ENCODE measurements at places on chromosomes 7 and 10. TPM values are rescaled to one million over a fixed set of nuclear protein-coding genes. Genes with fewer than 3 reads are reported as not detected.

GRCh38 chr10:24825551-24825950 is 101.9 kb upstream of the ARHGAP21 start:
- H3K4me1 ChIP-seq, result no peaks in the 10 kb centered on the region
- no peaks in the 10 kb centered on the region for H3K36me3 ChIP-seq
- no peak for DNase-seq
- H3K27me3 ChIP-seq, result no peaks in the 10 kb centered on the region

GRCh38 chr10:63256009-63256773 is 123.1 kb downstream of the NRBF2 start:
- H3K4me3 ChIP-seq, result no peak overlapping the region
- H3K27me3 ChIP-seq, result no peaks in the 10 kb centered on the region
- no peak for DNase-seq
- no peaks in the 10 kb centered on the region for H3K36me3 ChIP-seq

DNA sequence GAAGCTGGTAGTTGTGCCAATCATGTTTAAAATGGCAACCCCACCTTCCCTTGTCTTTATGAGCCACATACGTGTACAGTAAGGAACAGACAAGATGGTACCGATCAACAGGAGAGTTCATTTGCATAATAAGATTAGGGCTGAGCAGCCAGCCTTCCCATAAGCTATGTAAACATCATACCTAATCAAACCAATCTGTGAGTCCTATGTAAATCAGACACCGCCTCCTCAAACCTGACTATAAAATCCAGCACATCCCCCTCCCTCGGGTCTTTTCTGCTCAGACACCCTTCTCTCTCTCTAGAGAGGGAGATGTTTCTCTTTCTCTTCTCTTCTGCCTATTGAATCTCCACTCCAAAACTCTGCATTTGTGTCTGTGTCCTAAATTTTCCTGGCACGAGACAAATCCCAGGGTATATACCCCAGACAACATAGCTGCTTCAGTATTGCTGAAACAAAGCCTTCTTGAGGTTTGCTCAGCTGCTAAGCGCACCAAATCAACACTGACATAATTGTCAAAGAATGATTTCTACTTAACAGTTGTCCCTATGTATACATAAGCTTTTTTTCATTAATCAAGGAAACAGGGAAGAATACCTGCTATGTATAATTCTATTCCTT is 279.2 kb downstream of the THSD7A start:
- H3K27me3 ChIP-seq, result no peaks in the 10 kb centered on the region
- H3K36me3 ChIP-seq, result no peaks in the 10 kb centered on the region
- no peaks in the 10 kb centered on the region for H3K4me1 ChIP-seq
- no peak overlapping the region for H3K4me3 ChIP-seq

DNA sequence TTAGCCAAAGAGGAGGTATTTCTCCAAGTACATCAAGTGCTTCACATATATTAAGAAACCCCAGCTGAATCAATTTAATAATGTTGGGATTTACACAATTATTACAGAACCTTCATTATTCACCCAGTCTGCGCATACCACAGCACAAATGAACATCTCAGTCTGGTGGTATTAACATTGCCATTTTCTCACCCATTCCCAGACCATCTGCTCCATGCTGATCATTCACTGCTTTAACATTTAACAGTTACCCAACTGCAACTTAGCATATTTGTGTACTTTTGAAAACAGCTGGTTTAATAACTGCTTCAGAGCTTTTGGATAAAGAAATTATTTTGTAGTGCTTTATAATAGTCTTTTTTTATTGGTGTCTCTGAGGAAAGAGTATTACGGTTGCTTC is 1072.1 kb downstream of the NXPH1 start:
- H3K27ac ChIP-seq, result no peak overlapping the region
- no peaks in the 10 kb centered on the region for H3K36me3 ChIP-seq
- no peaks in the 10 kb centered on the region for H3K27me3 ChIP-seq
- no peak for DNase-seq

DNA sequence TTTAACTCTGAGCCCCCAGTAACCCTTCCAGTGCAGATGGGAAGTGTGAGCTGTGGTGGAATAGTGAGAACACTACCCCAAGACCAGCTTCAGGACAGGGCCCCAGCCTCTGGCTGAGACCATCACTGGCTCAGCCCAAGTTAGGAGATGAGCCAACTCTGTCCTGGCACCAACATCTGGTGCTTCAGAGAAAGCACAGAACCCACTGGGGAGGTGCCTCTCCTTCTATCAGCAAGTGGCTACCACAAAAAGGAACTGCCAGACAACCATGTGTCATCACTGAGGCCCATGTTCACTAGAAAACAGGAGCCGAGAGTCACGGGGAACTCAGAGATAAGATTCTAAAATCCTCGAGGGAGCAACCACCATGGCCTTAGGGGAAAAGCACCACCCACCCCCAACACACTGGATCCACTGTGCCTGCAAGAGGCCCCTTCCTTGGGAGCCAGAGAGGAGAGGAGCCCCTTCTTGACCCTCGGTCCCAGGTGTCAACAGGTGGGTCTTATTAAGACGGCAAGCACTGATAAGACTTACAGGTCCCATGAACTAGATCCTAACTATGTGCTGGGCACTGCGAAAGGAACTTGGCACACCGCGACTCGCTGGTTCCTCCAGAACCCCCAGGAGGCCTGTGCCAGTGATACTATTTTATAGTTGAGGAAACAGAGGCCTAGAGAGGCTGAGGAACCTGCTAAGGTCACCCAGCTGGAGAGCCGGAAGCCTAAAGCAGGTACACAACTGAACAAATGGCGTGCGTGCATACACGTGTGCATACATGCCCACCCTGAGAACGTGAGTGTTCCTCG is 102.7 kb downstream of the FAM53B start:
- no peak overlapping the region for H3K27ac ChIP-seq
- no peak overlapping the region for H3K4me3 ChIP-seq
- H3K4me1 ChIP-seq, result no peaks in the 10 kb centered on the region
- H3K27me3 ChIP-seq, result no peaks in the 10 kb centered on the region

DNA sequence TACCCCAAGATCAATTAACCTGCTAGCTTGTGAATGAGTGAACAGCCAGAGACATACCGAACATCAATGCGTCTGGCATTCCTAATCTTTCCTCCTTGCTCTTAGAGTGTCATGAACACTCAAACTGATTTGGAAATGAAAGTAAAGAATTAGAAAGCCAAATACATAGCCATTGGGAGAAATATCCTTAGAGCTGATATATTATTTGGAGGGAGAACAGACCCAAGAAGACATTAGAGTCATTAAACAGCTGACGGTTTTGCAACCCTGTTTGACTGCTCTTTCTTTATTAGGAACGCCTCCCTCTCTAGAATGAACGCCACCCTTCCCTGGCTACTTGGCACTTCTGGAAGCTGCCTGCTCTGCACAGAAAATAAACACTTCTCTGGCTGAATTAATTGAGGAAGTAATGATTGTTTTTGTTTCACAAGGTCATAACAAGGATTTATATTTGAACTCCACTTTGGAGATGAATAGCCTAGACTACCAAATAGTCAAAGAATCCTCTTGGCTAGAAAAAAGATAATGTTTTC is 42.8 kb downstream of the CTTNBP2 start:
- H3K4me1 ChIP-seq, result no peaks in the 10 kb centered on the region
- H3K36me3 ChIP-seq, result no peaks in the 10 kb centered on the region
- H3K27me3 ChIP-seq, result no peaks in the 10 kb centered on the region
- H3K4me3 ChIP-seq, result no peak overlapping the region
- peak; percentile 37 for DNase-seq
- peak overlapping the region; percentile 9 for H3K27ac ChIP-seq

- no peaks in the 10 kb centered on the region for H3K27me3 ChIP-seq
- H3K4me3 ChIP-seq, result no peak overlapping the region
- H3K4me1 ChIP-seq, result no peaks in the 10 kb centered on the region
- no peaks in the 10 kb centered on the region for H3K36me3 ChIP-seq
- DNase-seq, result no peak
Observed at GRCh38 chr10:64708884-64709681, 1187.9 kb downstream of the REEP3 start.

GRCh38 chr7:42734568-42734967 is 177.3 kb downstream of the C7orf25 start:
- no peak for DNase-seq
- no peaks in the 10 kb centered on the region for H3K4me1 ChIP-seq
- no peaks in the 10 kb centered on the region for H3K27me3 ChIP-seq
- H3K36me3 ChIP-seq, result no peaks in the 10 kb centered on the region

DNA sequence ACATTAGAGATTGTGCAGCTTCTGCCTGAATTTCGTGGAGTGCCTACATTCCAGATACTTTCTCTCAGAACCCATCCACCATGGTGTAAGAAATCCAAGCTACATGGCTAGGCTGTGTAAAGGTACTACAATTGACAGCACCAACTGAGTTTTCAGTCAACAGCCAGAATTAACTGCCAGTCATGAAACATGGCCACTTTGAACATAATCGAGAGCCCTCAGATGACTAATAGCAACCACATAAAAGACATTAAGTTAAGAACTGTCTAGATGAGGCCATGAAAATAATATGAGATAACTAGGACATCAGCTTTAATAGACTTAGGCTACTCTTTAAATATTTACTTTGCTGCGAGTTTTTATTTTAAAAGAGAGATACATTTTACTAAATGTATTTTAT is 1106.8 kb upstream of the LRRTM3 start:
- no peak overlapping the region for H3K27ac ChIP-seq
- H3K27me3 ChIP-seq, result no peaks in the 10 kb centered on the region
- DNase-seq, result no peak
- H3K4me3 ChIP-seq, result no peak overlapping the region

DNA sequence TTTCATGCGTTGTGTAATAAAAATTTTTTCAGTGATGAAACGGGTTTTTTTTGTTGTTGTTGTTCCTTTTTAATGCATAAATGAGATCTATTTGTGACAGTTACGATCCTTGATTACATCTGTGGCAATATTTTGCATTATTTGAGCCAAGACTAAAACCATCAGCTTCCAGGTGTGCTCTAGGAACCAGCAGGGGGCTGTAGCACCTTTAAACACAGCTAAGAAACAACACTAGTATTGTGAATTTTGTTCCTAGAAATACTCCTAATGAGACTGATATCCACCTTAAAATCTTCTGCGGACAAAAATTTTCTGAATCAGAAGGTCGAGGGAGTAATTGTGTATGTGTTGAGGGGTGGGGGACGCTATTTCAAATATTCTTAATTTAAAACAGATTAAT is 52.6 kb downstream of the FGFBP3 start:
- H3K4me1 ChIP-seq, result no peaks in the 10 kb centered on the region
- H3K36me3 ChIP-seq, result no peaks in the 10 kb centered on the region
- H3K27ac ChIP-seq, result no peak overlapping the region

DNA sequence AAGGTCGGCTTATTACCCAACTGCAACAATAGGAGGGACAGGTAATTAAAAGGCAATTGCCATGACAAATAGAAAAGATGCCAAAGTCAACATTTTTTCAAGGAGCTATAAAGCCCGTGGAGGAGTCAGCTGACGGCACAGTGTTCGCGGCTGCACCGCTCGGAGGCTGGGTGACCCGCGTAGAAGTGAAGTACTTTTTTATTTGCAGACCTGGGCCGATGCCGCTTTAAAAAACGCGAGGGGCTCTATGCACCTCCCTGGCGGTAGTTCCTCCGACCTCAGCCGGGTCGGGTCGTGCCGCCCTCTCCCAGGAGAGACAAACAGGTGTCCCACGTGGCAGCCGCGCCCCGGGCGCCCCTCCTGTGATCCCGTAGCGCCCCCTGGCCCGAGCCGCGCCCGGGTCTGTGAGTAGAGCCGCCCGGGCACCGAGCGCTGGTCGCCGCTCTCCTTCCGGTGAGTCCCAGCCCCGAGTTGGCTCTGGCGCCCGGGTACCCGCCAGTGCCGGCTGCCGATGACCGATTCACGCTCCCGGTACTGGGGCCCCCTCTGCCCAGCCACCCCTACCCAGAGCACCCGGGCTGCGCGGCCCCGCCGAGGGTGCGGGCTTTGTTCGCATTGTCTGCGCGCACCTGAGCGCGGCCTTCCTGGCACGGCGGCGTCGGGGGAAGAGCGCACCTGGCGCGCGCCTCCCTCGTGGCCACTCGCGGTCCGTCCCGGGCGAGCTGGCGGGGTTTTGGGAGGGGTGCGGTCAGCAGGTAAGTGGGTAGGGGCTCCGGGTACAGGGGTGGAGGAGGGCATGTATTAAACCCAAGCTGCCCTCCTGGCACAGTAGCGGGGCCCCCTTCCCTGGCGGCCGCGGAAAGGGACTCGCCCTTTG is at the start of gene VWA2:
TSS of gene VWA2 (plus strand) at position 138 of the 877 bp plus-strand sequence. CDS start 9,460 bp downstream, outside the sequence.
- peak; percentile 72 for DNase-seq
- H3K27me3 ChIP-seq, result no peaks in the 10 kb centered on the region
- no peaks in the 10 kb centered on the region for H3K36me3 ChIP-seq

- H3K4me3 ChIP-seq, result no peak overlapping the region
- no peak overlapping the region for H3K27ac ChIP-seq
- no peaks in the 10 kb centered on the region for H3K27me3 ChIP-seq
- H3K36me3 ChIP-seq, result no peaks in the 10 kb centered on the region
Observed at GRCh38 chr10:32923849-32924248, 34.2 kb downstream of the ITGB1 start.

DNA sequence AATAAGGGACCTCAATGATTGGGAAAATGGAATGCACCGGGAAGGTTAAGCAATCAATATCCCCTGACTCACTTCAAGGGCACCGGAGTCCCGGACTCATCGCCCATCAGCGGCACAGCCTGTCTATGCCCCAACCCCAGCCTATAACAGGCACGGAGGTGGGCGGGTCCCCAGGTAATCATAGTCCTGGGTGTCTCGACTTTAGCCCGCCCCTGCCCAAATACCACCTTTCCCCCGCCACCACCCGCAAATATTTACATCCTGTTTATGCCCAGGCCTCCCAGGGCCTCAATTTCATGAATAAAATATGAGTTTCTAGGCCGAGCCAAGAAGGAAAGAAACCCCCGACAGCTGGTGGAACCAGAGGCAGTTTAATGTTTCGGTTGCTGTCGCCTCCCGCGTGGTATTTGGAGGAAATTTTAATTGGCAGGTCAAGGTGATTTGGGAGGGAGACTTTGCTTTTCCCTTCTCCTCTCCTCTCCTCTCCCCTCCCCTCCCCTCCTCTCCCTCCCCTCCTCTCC is 15.6 kb upstream of the RFC2 start:
- H3K27ac ChIP-seq, result no peak overlapping the region
- H3K4me3 ChIP-seq, result peak overlapping the region; percentile 46
- DNase-seq, result no peak
- no peaks in the 10 kb centered on the region for H3K4me1 ChIP-seq
- no peaks in the 10 kb centered on the region for H3K36me3 ChIP-seq

DNA sequence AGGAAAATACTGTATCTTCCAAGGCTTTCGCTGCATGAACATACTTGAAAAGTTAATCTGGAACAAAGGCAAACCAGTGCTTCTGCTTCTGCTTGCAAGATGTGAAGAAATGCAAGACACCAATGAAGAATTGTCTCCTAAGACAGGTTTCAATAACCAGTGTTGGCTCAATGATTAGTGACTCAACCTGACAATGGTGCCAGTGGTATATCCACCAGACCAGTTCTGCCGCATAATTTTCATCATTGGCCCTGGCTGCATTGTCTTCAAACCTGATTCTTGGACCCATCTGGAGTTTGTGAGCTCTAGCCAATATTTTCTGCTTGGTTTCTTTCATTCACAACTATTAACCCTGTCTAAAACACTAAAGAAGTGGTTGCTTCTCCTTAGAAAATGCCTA is 13.6 kb upstream of the STAMBPL1 start:
- no peak overlapping the region for H3K27ac ChIP-seq
- no peaks in the 10 kb centered on the region for H3K27me3 ChIP-seq
- no peak for DNase-seq
- no peaks in the 10 kb centered on the region for H3K4me1 ChIP-seq
- H3K36me3 ChIP-seq, result no peaks in the 10 kb centered on the region

GRCh38 chr10:132677096-132677472 is 108.9 kb downstream of the NKX6-2 start:
- H3K36me3 ChIP-seq, result no peaks in the 10 kb centered on the region
- no peak overlapping the region for H3K27ac ChIP-seq
- DNase-seq, result no peak
- H3K27me3 ChIP-seq, result no peaks in the 10 kb centered on the region
- no peak overlapping the region for H3K4me3 ChIP-seq

ZCWPW1 gene
- 34.6 TPM for total RNA-seq

IL15RA gene
- 11.7 TPM for total RNA-seq

KBTBD2 gene
- 38.7 TPM for total RNA-seq

ASB10 gene
- not detected for total RNA-seq

C10orf53 gene
- 1.5 TPM for total RNA-seq

SLC26A3 gene
- 3.3 TPM for total RNA-seq
